Esophagus mucosa (tissue), 1 donor: ENCODE measurements at places on chromosomes 12 and 14. TPM values are rescaled to one million over a fixed set of nuclear protein-coding genes. Genes with fewer than 3 reads are reported as not detected.
A peak's percentile ranks its signal among the peaks of the same experiment; 100 is the strongest.

Gene TRPV4
- 7.3 TPM for total RNA-seq

Gene TEX52
- total RNA-seq: not detected

DNA sequence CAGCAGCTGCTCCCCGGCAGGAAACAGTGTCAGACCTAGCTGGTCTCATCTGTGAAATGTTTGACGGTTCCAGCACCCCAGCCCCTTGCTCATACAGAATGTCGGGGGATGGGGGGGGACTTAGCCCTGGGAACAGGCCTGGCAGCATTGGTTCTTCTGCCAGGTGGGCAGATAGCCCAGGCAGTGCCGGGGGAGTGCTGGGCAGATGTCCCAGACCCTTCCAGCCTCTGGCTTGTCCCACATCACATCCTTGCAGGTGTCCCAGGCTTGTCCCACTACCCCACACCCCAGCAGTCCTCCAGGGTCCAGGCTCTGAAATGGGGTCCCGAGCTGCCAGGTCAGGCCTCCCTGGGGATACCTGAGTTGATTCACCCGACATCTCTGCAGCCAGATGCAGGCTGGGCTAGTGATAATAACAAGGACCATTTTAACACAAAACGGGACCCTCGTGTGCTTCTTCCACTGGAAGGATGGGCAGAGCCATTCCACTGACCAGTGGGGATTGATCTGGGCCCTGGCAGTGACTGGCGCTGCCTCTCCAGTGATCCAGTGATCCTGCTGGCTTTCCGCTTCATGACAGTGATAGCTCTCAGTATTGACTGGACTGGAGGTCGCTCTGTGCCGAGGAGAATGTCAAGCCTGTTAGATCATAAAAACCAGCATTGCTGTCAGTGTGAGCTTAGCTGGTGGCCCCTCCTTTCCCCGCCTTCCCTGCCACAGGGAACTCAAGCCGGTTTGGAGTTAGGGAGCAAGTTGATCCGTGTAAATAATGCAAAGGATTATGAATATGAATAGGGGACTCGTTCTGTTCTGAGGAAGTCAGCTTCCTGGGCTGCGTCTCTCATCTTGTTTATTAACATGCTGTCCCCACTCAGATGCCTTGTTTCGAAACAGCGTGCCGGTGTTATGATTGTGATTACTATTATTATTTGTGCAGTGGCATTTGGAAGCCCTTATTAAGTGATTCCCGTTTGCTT lies 180.6 kb downstream of the AACS start:
- ATAC-seq: peak; percentile 15

DNA sequence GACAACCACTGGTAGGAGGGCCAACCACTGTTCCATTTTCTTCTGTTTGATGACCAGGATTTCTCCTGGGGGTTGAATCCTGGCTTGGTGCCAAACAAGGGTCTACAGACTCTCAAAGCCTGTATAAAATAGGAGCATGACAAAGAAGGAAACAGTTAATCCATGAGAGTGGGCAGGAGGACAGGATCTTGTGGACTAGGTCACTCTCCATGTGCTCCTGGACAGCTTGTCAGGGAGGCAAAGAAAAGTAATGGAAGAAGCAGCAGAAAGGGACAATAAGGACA lies 243.7 kb downstream of the AKAP6 start:
- ATAC-seq: no peak

- no peak for ATAC-seq
Measured at GRCh38 chr12:49651855-49652254, 28.5 kb downstream of the PRPF40B start.

- no peak for ATAC-seq
Measured at GRCh38 chr12:3789838-3790237, 36.9 kb upstream of the CRACR2A start.

GRCh38 chr14:103886304-103887169 lies 39.2 kb upstream of the PPP1R13B start:
- ATAC-seq: no peak

GRCh38 chr14:54550514-54550913 lies 16.4 kb upstream of the SAMD4A start:
- no peak for ATAC-seq

GRCh38 chr12:10331642-10332239 lies 24.1 kb downstream of the KLRD1 start:
- peak; percentile 78 for ATAC-seq

- no peak for ATAC-seq
Measured at GRCh38 chr12:67826148-67826547, 163.1 kb upstream of the IFNG-AS1 start.

- ATAC-seq: no peak
Measured at GRCh38 chr14:84420221-84420620, 1109.7 kb upstream of the FLRT2 start.

DNA sequence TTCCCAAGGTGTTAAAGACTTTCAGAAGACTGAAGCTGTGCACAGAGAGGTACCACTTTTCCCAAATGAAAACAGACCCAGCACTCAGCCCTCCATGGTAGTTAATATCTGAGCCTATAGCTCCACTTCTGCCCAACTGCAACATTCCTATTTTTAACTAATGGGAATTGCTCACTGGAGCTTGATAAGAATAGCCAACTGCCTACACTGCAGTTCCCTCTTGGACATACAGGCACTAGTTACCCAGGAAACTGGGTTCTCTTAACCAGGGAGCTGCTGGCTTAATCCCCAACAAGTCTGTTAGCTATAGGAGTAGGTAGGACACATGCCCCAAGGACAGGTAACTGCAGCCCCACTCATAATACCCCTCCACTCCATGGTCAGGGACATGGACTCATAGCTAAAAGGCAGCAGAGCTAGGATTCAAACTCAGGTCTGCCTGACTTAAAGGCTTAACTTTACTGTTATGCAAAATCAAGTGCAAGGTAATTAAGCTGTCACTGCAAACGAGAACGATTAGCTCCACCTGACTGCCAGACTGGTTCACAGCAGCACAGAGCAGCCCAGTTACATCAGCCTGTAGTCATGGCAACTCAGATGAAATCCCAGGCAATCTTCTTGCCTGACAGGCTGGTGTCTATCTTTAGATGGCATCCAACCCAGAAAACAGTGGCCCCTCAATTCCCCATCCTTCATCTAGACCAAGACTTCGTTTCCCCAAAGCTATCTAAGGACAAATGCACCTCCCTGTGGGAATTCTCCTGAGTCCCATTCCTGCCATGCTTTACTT lies 77.1 kb upstream of the ACTN1 start:
- peak; percentile 81 for ATAC-seq

Gene REM2
- total RNA-seq: 0.32 TPM

DNA sequence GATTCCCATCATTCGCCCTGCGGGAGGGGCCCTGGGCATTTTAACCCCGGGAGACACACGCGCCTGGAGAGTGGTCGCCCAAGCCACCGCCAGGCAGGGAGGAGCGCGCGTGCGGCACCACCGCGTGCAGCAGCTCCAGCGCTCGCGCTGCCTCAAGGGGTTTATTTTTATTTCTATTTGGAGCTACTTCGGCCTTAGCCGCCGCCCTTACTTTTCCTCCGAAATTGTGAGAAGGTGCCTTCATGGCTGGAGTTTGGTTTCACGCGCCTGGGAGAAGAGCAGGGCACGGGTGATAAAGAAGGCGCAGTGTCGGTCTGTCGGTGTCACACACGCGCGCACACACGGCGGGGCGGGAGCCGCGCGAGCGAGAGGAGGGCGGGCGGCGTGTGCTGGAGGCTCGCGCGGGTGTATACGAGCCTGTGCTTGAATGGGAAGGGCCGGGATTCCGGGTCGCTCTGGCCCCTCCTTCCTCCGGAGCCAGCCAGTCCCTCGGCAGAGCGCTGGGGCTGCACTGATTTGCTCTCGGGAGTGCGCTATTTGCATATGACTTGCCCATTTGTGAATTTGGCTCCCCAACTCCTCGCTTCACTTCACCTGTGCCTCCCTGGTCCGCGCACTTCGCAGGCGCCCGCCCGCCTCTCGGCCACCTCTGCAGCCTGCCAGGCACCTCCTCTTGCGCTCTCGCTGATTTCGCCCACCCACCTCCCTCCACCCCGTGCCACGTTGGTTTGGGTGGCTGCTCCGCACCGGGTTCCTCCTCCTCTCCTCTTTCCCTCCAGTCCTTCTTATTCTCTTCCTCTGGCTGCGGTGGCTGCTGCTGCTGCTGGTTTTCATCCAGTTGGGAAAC lies 932.3 kb downstream of the DIO2 start:
- peak; percentile 99 for ATAC-seq

DNA sequence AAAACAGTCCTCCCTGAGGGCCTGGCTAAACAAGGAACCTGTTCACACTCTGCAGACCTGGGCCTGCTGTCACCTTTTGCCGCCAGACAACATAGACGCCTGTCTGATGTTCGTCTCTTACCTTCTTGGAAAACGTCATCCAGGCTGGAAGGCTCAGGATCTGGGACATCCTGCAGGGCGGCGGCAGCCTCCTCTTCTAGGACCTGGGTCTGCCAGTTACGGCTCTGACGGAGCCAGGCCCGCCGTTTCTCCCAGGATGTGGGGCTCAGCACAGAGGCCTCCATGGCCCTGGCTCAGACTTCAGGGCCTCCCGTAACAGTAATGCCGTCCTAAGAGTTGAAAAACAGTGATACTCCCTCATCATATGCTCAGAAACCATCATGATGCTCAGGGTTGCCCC lies 10.3 kb downstream of the TESPA1 start:
- no peak for ATAC-seq

Gene GYS2
- total RNA-seq: 0.68 TPM

Gene IFNG
- not detected for total RNA-seq

GRCh38 chr14:101222362-101223070 lies 319.0 kb upstream of the RTL1 start:
- no peak for ATAC-seq

GRCh38 chr14:42110167-42110566 lies 503.5 kb downstream of the LRFN5 start:
- peak; percentile 35 for ATAC-seq

GRCh38 chr14:99758121-99758821 lies 34.9 kb upstream of the EML1 start:
- peak; percentile 84 for ATAC-seq

DNA sequence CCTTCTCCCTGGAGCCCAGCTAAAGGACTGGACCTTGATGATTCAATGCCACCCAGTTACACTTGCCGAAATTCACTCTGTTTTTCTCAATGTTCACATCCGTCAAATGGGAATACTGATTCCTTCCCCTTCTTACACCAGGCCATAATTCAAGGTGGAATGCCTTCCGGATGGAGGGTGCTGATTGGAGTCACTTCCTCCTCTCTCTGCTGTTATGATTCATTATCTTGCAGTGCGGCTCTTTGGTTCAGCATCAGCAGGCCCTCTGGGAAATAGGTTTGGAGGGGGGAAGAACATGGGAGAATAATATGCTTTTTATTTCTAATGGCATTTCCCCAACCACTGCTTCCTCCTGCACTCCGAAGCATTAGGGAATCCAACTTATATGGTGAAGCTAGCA lies 390.6 kb upstream of the TBX3 start:
- ATAC-seq: no peak

Gene NEK9
- total RNA-seq: 31.2 TPM

GRCh38 chr14:68981539-68981976 lies 2.5 kb upstream of the ACTN1 start:
- ATAC-seq: no peak

DNA sequence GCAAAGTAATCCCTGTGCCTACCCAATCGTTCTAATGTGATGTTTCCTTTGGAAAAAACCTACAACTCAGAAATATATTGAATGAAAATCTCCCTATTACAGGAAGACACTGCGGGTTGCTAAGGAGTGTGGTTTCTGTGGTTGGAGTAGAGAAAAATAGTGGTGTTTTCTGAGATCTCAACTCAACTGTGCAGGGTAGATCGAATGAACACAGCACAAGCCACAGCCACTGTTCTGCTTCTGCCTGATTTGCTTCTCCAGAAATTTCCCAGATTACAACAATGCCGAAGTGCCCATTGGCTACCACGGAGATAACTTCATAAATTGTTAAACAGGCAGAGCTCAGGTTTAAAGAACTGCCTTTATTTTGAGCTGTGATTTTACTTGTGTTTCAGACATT lies 480.4 kb downstream of the DIO2 start:
- no peak for ATAC-seq

GRCh38 chr14:68790644-68791077 lies 2.2 kb downstream of the ZFP36L1 start:
- ATAC-seq: no peak

GRCh38 chr12:79559591-79559990 lies 131.2 kb downstream of the PAWR start:
- no peak for ATAC-seq

GRCh38 chr12:701896-702539 lies 38.8 kb upstream of the NINJ2 start:
- ATAC-seq: no peak

DNA sequence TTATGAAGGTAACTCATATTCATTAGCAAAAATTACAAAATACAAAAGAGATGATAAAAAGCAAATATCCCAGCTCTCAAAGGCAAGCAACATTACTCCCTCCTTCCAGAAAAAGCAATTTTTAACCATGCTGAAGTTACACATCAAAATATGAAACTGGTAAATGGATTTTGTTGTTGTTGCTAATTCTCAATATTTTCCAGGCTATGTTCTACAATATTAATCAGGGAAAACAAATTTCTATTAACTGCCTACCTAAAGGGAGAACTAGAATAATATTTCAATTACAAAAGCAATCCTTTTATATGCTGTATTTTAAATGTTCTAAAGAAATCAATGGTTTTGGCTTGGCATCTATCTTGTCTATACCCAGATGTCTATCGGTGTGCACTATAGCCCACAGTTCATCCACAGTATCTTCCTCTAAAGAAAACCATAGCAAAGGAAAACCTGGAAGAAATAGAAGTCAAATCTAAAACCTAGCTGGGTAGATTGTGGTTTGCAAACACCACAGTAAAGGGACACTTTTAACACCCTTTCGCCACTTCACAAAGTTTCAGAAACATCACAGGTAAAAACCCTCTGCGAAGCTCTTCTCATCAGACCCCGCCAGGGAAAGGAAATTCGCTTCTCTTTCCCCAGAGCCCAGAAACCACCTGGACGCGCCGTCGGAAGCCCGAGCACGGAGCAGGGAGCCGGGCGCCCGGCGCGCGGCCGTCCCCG lies 32.0 kb downstream of the TC2N start:
- no peak for ATAC-seq

DNA sequence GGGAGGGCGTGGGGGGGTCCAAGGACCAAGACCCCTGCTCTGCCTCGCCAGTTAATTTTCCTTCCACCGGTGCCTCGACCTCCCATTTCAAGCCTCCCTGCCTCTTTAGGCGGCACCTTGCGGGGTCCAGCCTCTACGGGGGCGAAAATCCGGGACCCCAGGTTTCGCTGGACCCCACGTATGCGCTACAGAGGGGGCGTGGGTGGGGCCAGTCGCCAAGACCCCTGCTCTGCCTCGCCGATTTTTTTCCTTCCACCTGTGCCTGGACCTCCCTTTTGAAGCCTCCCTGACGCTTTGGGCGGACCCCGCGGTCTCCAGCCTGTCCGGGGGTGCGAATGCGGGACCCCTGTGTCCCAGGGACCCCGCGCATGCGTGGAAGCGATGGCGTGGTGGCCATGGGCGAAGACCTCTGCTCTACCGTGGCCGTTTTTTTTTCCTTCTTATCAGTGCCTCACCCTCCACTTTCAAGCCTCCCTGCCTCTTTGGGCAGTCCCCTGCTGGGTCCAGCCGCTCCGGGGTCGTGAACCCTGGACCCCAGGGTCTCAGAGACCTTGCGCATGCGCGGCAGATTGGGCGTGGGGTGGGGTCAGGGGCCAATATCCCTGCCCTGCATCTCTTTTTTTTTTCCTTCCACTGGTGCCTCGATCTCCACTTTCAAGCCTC lies 324.2 kb downstream of the ALG10 start:
- ATAC-seq: no peak

GRCh38 chr14:78104160-78104559 lies 66.0 kb upstream of the NRXN3 start:
- no peak for ATAC-seq

Gene TRIAP1
- total RNA-seq: 22.4 TPM

GRCh38 chr14:61331992-61332657 lies 10.7 kb downstream of the PRKCH start:
- no peak for ATAC-seq

Gene PLEKHG7
- 0.28 TPM for total RNA-seq
